ENCODE measurements at places on chromosomes 7 and 10.

- no peak for DNase-seq
These were observed 176.0 kb downstream of the KMT2E start for GRCh38 chr7:105189859-105190492.

DNA sequence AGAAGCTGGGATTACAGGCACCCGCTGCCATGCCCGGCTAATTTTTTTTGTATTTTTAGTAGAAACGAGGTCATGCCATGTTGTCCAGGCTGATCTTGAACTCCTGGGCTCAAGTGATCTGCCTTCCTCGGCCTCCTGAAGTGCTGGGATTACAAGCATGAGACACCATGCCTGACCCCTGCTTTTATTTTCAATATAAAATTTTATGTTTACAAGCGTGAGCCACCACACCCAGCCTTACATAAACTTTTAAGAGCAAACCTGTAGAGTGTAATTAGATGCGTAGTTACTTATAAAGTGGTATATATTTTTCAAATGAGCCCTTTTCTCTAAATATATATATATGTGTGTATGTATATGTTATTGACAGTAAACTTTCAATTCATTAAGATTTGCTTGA lies 8.7 kb downstream of the CNNM2 start:
- DNase-seq = no peak

- no peak for DNase-seq
These were observed 17.9 kb upstream of the PRKAR1B start for GRCh38 chr7:744854-745430.

GRCh38 chr10:133088179-133088955 lies 643 bp downstream of the ADGRA1 start:
- no peak for DNase-seq

DNA sequence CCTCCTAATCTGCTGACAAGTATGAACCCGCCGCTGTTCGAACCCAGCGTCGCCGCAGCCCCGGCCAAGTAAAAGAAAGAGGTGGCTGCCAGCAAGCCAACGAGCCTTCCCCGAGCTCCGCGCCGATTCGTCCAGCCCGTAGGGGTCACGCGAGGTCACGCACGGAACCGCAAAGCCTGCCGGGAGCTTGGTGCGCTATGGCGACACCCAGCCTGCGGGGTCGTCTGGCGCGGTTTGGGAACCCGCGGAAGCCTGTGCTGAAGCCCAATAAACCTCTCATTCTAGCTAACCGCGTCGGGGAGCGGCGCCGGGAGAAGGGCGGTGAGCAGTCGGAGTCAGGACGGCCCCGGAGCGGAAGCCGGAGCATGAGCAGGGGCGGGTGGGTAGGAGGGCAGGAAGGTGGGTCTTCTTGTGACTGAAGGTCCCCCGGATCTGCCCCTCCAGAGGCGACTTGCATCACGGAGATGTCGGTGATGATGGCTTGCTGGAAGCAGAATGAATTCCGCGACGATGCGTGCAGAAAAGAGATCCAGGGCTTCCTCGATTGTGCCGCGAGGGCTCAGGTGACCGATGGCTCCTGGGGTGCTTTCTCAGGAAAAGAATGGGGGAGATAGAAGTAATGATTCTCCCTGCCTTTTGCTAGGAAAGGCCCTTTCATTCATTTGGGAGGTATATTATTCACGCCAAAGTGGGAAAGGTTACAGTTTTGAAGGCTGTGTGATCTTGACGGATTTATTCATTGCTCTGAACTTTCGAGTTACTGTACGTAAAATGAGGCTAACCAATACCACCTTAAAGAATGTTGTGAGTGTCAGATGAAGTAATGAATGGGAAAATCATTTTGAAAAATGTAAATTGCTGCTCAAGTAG lies at the start of gene CHCHD1:
Gene CHCHD1 (plus strand): TSS at position 170 of the 870 bp plus-strand sequence. CDS start 28 bp downstream, at position 198.
- peak; percentile 86 for DNase-seq

- DNase-seq = no peak
These were observed 26.4 kb upstream of the IL6 start for GRCh38 chr7:22700559-22701002.

DNA sequence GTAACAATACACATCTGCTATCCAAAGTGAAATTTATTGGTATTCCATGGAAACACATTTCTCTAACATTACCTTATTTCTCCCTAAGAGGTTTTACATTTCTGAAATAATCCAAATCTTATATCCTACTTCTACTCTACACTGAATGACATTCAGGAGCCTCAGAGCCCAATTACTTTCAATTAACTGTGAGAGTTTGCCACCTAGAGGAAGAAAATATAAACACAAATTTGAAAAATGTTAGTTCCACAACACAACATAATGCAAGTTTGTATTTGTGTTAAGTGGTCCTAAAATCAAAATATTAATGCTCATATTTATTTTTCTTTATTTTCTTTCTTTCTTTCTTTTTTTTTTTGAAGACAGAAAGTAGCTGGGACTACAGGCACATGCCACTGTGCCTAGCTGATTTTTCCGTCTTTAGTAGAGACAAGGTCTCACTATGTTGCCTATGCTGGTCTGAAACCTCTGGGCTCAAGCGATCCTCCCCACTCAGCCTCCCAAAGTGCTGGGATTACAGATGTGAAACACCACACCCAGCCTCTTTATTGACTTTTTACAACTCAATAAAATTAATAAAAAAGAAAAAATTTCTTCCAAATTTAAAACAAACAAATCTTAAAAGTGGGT lies 46.0 kb downstream of the ATAD1 start:
- no peak for DNase-seq

GRCh38 chr7:155062411-155062810 lies 7.7 kb upstream of the HTR5A start:
- DNase-seq = no peak

- no peak for DNase-seq
These were observed 2.6 kb downstream of the STK31 start for GRCh38 chr7:23712368-23713284.

GRCh38 chr10:10785627-10786026 lies 232.0 kb upstream of the CELF2 start:
- no peak for DNase-seq

- no peak for DNase-seq
These were observed 3.1 kb downstream of the SRRT start for GRCh38 chr7:100878013-100878412.

- no peak for DNase-seq
These were observed 369.6 kb upstream of the VWC2 start for GRCh38 chr7:49403844-49404243.

DNA sequence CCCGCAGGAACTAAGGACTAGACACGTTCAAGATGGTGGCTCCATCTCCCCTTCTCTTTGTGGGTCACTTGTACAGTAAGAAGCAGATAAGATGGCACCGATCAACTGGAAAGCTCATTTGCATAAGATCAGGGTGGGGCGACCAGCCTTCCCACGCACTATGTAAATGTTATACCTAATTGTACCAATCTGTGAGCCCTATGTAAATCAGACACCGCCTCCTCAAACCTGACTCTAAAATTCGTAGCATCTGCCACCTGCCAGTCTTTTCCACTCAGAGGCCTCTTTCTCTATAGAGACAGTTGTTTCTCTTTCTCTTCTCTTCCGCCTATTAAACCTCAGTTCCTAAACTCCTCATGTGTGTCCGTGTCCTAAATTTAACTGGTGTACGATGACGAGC lies 324.5 kb downstream of the PHF14 start:
- DNase-seq = no peak

DNA sequence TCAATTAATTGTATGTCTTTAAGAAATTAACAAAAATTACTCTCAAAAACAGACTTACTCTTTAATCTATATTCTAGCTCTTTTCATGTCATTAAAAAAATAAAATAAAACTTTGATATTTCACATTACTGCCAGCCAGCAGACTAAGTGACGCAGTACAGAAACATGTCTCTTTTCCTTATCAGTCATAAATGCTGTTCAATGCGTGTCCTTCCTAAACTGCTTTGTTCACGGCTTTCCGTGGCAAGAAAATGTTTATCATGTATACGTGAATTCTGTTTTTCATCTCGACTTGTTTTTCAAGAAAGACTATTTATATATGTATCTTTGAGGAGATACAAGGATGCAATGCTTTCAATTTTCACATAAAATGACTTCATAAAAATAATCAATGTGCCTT lies 182.4 kb downstream of the DOCK4 start:
- no peak for DNase-seq

- no peak for DNase-seq
These were observed 108.5 kb upstream of the ANLN start for GRCh38 chr7:36280840-36281812.

DNA sequence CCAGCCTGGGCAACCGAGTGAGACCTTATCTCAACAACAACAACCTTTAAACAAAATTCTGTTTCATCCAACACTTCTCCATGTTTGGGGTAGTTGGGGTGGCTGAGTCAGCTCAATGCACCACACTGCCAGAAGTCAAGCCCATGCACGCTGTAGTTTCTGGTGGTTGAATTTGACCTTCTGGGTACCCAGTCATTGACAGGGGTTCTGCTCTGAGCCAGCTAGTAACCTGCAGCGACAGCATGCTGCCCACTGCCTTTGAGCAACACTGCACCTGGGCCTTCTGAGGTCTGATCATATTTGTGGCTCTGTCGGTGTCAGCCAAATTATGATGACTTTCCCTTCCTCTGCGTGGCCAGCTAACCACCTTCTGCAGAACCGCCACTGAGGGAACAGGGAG lies 84.6 kb upstream of the ZNF438 start:
- DNase-seq = no peak

- DNase-seq = no peak
These were observed 54.8 kb upstream of the CALD1 start for GRCh38 chr7:134724606-134725005.

GRCh38 chr10:114694062-114694461 lies 36.0 kb upstream of the ABLIM1 start:
- no peak for DNase-seq

DNA sequence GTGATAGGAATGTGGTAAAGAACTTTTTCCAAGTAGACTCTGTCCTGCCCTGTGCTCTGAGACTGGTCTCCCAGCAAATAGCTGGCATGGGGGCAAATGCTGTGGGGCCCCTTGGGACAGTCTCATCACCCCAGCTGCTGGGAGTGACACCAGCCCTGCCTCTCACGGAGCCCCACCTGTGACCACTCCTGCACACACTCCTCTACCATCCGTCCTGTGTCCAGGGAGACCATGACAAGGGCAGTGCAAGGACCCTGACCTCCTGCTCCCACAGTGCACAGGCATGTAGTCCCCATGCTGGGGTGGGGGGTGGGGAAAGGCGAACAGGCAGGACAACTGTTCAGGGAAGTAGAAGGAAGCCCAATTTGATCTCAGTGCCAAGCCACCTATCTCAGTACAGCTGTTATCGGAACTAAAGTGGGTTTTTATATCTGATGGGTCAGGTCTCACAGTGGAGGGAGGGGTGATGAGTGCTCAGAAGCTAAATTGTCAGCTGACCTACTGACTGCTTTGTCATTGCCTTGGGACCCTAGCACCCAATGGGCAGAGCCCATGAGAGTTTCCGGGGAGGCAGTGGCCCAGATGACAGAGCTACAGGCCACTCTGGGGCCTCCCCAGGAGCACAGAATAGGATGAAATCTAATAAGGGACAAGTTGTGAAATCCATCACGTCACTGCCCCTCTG lies 24.5 kb downstream of the VSTM4 start:
- DNase-seq = no peak

DNA sequence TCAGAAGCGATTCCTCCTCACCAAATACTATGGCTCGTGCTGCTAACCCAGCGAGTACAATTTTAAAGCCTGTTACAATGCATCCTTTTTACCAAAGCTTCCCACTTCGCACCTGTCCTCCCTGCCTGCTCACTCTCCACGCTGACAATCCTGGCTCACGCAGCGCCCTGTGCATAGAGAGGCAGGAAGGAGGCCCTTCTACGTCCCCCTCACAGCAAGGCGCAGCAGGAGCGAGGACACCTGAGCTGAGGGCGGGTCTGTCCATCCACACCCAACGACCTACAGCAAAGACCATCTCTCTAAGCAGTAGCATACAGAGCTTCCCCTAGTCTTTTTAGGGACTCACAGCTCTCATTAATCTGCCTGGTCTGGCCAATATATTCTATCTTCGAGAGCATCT lies 46.0 kb downstream of the MKI67 start:
- no peak for DNase-seq

GRCh38 chr7:69177941-69178494 lies 420.3 kb upstream of the AUTS2 start:
- DNase-seq = no peak

DNA sequence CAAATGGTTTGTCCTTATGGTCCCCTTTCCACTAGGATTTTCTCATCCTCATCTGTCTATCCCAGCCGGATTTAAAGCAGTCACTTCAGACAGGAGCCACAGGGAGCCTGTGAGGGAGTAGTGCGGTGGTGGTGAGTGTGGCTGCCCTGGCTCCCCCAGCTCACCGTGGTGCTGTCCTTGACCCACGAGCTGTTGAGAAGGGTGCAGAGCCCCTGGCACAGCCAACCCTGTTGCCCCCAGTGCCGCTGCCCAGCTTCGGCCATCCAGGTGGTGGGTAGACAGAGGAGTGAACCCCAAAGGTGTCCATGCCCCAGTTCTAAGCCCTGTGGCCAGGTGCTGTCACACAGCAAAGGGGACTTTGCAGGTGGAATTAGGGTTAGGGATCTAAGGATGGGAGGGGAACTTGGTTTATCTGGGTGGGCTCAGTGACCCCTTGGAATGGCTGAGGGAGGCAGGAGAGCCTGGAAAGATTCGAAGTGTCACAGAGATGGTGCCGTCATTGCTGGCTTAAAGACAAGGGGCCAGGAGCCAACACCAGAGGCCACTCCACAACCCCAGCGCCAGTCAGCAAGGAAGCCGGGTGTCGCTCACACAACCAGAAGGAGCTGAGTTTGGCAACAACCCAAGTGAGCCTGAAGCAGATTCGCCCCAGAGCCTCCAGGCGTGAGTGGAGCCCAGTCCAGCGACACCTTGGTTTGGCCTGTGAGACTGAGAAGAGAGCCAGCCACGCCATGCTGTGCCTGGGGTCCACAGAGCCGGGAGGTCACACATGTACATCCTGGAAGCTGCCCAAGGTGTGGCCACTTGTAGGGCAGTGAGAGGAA lies 142.4 kb downstream of the ADCY1 start:
- DNase-seq = no peak

DNA sequence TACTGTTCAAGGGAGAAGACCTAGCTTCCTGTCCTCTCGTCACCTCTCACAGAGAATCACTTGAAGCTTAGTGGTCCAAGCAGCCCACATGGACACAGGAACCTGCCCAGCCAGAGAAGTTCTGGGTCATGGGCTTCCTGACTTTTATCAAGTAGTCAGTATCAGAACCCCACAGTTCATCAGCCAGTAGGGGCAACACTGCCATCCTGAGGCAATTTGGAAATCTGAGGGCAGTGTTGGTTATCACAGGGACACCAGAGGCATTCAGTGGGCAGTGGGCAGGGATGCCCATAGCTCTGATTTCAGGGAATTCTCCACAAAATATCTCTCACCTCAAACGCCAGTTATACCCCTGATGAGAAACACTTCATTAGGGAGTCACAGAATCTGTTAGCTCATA lies 22.5 kb upstream of the MGAM2 start:
- no peak for DNase-seq

- no peak for DNase-seq
These were observed 282.5 kb downstream of the GLRX3 start for GRCh38 chr10:130418731-130419130.

DNA sequence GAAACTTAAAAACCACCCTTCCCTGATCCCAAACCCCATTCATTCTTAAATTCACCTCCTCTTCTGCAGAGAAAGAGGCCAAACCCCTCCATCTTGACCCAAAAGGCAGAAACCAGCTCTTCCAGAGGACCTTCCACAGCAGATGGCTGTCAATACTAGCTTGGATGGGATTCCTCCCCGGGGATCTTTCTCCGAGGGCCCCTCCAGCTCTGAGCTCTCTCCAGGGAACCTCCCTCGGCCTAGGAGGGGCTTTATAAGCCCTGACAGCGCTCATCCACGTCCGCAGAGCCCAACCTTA lies 5.4 kb downstream of the TNRC18 start:
- DNase-seq = no peak

- no peak for DNase-seq
These were observed 25.2 kb downstream of the NUB1 start for GRCh38 chr7:151366880-151367222.

- no peak for DNase-seq
These were observed 75.0 kb upstream of the ADAM12 start for GRCh38 chr10:126463286-126463685.
